Purkinje cell (primary cell): ENCODE measurements at places on chromosomes 11 and 22. TPM values are rescaled to one million over a fixed set of nuclear protein-coding genes. Genes with fewer than 3 reads are reported as not detected.

RAG1 gene
- polyA plus RNA-seq = not detected in 2 replicates

NCF4 gene
- polyA plus RNA-seq = 1.2 TPM in 1 of 2 replicates, not detected in the other

ACR gene
- polyA plus RNA-seq = not detected in 2 replicates

PTDSS2 gene
- polyA plus RNA-seq = 2.3 and 3.5 TPM in 2 replicates

CREBZF gene
- polyA plus RNA-seq = 24.6 and 32.0 TPM in 2 replicates

SYT13 gene
- 1.4 and 6.1 TPM in 2 replicates for polyA plus RNA-seq

PLA2G3 gene
- not detected in 2 replicates for polyA plus RNA-seq

ACTN3 gene
- polyA plus RNA-seq = not detected in 2 replicates

CDC45 gene
- 2.5 and 2.6 TPM in 2 replicates for polyA plus RNA-seq

GUCY1A2 gene
- polyA plus RNA-seq = 10.8 and 12.6 TPM in 2 replicates

TMPRSS6 gene
- polyA plus RNA-seq = not detected in 2 replicates
